Stimulated activated naive B cell treated with anti-CD40 and anti-IgM and Interleukin-4, amounts not matched to agents 10 μg/mL and 1 μg/mL and 100 μg/mL, for 72 hours (primary cell): ENCODE measurements at places on chromosomes 6 and 20.

GRCh38 chr6:9732056-9732455 is 682.8 kb downstream of the TFAP2A start:
- no peak for DNase-seq

DNA sequence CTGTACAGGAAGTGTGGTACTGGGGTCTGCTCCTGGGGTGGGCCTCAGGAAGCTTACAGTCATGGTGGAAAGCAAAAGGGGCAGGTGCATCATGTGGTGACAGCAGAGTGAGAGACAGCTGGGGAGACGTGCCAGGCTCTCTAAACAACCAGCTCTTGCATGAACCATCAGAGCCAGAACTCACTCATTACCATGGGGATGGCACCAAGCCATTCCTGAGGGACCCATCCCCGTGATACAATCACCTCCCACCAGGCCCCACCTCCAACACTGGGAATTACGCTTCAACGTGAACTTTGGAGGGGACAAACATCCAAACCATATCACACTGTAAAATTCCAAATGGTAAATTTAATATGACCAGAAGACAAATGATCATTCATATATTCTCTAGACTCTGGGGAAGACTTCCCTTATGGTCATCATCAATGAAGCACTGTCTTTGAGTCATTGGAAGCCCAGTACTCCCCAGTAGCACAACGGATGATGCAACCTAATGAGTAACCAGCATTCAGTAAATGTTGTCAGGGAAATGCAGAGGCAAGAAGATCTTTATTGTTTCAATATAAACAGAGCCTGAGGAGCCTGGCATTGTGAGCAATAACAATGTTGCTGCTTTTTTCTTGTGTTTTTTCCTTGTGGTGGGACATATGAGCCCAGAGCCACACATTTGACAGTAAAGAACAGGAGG is 48.2 kb upstream of the RALY start:
- no peak for DNase-seq

GRCh38 chr20:30500829-30501440 is 756.5 kb upstream of the DEFB115 start:
- DNase-seq: no peak

DNA sequence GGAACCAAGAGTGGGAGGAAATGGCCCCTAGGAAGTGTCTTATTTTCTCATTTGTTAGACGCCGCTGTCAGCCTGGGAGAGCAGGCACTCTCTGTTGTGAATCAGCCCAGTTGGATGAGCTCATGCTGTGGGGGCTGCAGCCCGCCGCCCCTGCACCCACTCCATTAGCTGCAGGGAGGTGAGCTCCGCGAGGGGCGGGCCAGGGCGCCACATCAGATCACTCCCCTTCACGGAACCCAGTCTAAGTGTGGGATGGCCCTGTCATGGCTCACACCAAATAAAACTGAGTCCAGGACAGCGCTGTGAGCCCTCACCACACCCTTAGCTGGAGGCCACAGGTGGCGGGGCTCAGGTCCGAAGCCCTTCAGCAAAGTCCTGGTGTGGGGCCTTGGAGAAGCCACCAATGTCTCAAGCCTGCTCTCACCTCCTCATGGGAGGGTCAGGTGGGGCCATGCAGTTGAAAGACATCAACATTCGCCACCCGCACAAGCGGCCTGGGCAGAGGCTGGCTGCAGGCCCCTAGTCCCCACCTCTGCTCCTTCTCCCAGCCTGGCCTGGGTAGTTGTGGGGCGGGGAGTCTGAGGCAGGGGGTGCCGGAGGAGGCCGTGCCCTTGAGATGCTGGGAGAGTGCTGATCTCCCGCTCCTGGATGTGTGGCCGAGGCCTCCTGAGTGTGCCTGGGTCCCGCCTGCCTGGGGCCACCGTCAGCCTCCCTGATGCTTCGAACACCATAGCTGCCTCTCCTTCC is 66.2 kb upstream of the SLCO4A1 start:
- DNase-seq: no peak

DNA sequence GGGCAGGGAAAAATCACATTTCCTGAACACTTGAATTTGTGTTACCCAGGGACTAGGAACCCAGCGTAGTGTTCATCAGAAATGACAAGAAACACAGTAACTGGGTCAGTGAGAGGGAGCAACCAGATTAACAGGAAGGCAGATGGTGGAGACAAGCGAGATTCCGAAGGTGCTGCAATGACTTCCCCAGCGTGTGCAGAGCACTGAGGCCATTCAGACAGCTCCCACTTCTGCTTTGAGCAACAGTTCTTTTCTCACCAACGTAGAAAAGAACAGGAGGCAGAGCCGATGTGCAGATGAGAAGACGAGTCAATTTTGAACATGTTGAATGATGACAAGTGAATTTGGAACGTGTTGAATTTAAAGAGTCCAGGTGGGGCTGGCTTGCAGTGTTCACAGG is 63.1 kb upstream of the IFNGR1 start:
- DNase-seq: peak; percentile 10

DNA sequence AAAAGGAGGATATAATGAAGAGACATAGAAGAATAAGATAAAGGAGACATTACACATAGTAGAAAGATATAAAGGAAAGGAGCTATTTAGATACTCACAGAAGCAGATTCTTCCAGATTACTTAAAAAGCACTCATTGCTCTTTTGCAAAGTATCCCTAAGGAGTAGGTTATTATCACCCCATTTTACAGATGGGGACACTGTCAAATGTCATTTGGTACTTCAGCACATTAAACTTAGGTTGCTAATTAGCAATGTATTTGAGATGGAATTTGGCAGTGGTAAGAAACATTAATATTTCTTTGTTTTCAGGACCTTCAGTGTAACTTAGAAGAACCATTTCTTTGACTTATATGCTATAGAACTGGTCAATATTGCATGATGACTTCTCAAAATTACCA is 11.9 kb upstream of the HIVEP1 start:
- DNase-seq: no peak

DNA sequence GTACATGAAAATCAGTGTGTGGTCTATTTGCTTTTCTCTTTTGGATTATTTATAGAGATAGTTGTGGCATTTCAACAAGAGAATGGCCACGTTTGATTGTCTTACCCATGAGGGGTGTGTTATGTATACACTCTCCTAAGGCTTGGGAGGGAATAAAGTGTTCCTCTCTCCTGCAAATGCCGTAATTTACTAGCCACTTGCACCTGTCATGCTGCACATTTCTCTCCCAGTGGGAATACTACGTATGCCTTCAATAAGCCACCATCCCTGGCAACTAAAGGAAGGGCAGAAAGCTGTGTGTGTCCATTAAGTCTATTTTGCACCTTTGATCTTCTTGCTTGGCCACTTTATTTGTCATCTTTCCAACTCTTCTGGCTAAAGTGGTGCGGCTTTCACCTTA is 541.2 kb downstream of the QKI start:
- DNase-seq: no peak

DNA sequence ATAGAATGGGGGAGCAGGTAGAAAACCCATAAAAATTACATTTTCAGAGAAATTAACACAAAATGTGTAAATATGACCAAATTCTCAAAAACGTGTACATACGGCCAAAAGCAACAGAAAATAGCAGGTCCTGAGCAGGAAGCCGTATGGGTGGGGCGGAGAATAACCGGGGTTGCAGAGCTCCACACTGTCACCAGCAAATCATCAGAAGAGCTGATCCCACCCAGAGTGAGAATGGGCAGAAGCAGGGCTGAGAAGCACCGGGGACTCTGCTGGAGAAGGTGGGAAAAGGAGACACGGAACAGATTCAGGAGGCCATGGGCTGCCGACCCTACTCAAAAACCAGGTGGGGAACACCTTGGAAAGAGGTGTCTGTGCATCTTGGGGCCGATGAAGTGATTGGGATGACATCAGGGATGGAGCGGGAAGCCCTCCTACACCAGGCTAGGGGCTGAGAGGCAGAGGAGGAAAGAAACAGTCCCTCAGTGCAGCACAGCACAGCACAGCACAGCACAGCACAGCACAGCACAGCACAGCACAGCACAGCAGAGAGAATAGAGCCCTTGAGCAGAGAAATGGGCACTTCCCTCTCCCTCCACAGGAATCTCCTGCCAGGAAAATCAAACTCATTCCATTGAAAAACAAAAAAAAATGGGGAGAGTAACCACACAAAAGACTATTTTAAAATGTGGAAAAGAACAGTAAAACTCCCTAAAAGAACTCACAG is 22.3 kb downstream of the STX7 start:
- DNase-seq: no peak

DNA sequence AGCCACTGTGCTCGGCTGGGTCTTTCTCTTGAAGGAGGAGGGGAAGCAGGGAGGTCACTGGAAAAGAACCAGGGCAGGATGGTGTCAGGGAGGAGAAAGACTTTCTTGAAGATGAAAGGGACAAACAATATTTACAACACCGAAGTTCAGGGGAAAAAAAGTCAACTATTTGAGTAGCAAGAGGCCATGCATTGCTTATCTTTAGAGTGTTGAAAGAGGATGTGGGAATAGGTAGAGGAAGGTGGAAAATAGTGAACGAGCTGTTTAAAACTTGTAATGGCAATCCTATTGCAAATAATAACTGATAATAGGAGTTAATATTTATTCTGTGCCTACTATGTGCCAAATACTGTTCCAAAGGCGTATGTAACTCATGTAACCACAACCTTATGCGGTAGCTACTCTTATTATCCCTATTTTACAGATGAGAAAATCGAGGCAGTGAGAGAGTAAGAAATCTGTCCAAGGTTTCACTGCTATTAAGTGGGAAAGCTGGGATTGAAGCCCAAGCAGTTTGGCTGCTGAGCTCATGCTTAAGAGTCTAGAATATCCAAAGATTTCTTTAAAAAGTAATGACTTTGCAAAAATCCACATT is 12.7 kb upstream of the MLIP start:
- no peak for DNase-seq

DNA sequence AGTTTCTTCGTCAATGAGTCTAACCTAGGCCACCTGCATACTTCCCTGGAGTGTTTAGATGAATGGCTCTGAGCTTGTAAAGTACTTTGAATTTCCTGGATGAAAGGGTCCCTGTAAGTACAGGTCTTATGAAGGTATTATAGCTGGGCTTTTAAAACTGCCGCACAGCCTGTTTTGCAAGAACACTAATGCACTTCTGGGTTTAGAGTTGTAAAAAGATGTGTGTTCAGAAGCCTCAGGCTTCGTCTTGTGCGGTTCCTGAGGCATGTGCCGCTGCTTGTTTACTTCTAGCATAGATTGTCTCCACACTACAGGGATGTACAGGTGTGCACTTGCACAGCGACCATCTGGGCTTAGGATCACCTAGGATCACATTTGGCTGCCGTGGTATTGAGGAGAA is 324.5 kb downstream of the SOX4 start:
- no peak for DNase-seq

DNA sequence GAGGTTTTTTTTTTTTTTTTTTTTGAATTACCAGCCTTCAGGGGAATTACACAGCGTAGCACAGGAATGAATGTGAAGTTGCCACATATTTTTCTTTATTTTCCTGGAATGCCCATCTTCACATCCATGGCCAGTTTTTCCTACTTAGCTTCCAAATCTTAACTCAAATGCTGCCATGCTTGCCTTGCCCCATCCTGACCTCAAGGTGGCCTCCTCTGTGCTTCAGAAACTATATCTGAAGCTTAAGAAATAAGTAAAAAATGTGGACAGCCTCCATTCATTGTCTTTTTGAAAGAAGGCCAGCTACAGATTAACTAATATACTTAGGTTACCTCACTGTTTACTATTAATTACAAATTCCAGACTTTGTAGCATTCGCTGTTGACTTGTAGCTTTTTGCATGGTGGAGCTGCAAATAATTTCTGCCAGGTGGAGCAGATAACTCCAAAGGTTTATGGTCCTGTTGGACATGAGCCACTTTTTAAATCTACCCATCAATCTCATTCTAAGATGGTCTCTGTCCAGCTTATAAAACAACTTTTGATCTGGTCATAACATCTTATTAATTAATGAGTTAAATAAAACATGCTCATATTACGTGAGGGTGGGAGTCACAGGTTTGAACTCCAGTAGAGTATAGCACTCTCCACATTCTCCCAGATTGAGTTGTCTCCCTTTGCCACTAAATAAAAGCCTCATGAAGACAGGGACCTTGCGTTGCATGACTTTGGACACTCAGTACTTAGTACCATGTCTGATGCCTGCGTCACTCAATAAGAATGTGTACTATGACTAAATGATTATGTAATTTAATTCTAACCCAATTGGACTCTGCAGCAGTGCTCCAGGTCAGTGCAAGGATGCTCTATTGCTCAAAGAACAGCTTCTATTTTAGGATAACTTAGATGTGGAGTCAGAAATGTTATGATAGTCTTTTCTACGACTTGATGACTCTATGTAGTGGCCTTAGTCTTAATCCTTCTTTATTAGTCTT is 678.6 kb upstream of the CITED2 start:
- DNase-seq: no peak
